Endothelial cell of umbilical vein (primary cell): ENCODE measurements at places on chromosomes 2 and 18. TPM values are rescaled to one million over a fixed set of nuclear protein-coding genes. Genes with fewer than 3 reads are reported as not detected.

Gene ST6GAL2
- not detected in 2 replicates for total RNA-seq

Gene ALK
- not detected in 2 replicates for total RNA-seq

Gene TMBIM1
- total RNA-seq, result 141 and 159 TPM in 2 replicates

Gene KIAA2012
- not detected in 2 replicates for total RNA-seq

- no peak for DNase-seq
- no peaks in the 10 kb centered on the region for H3K27me3 ChIP-seq
- peaks cover 15% of the 10 kb centered on the region for H3K4me1 ChIP-seq
- H3K4me3 ChIP-seq, result no peak overlapping the region
- no peak overlapping the region for H3K27ac ChIP-seq
- no peaks in the 10 kb centered on the region for H3K36me3 ChIP-seq
Measured at GRCh38 chr2:43133708-43134570, 92.5 kb downstream of the ZFP36L2 start.

DNA sequence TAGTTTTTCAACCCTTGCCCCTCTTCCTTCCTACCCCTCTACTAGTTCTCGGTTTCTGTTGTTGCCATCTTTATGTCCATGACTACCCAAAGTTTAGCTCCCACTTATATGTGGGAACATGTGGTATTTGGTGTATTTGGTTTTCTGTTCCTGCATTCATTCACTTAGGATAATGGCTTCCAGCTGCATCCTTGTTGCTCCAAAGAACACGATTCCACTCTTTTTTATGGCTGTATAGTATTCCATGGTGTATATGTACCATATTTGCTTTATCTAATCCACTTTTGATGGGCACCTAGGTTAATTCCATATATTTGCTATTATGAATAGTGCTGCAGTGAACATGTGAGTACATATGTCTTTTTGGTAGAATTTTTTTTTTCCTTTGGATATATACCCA, 20.6 kb upstream of the DSC1 start:
- H3K4me3 ChIP-seq, result no peak overlapping the region
- no peaks in the 10 kb centered on the region for H3K36me3 ChIP-seq
- H3K4me1 ChIP-seq, result no peaks in the 10 kb centered on the region
- no peaks in the 10 kb centered on the region for H3K27me3 ChIP-seq
- H3K27ac ChIP-seq, result no peak overlapping the region

DNA sequence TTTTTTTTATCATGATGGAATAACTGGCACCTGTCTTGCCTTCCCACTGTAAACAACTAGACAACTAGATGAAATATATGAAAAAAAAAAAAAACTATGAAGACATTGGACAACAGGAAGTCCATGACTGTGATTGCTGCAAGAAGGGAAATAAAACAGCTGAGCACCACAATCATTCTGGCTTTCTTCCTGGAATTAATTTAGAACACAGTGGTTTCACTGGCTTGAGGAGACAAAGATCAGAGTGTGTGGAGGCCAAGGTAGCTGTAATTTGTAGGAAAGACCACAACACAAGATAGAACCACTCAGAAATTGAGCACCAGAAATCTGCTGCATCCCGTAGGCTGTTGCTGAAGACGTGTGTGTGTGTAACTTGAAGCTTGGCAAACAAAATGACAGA, 121.1 kb upstream of the PID1 start:
- no peaks in the 10 kb centered on the region for H3K36me3 ChIP-seq
- H3K27ac ChIP-seq, result no peak overlapping the region
- no peak for DNase-seq
- no peak overlapping the region for H3K4me3 ChIP-seq
- no peaks in the 10 kb centered on the region for H3K4me1 ChIP-seq

DNA sequence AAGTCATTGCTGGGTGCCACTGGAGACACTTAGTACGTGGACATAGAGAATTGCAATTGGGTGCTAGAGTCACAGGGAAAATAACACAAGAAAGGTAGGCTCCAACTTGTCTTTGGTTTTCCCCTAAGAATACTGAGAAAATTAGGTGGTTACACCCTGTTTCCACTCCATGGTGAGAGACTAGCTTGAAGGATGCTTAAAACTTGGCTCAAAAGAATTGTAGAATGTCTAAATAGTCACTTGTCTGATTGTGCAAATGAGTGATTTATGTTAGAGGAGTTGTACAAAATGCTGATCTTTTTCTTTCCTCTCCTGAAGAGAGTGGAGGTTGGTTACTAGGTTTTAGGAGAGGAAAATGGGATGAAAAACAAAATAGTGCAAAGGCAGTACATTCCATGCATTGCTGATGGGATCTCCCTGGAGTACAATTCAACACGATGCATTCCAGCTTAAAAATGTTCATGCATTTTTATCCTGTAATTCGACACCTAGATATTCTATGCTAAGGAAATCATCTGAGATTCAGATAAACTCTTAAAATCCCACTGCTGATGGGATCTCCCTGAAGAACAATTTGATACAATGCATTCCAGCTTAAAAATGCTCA, 2.2 kb upstream of the SERPINB12 start:
- no peaks in the 10 kb centered on the region for H3K27me3 ChIP-seq
- H3K4me1 ChIP-seq, result no peaks in the 10 kb centered on the region
- no peaks in the 10 kb centered on the region for H3K36me3 ChIP-seq
- no peak for DNase-seq

- H3K27ac ChIP-seq, result no peak overlapping the region
- H3K36me3 ChIP-seq, result no peaks in the 10 kb centered on the region
- no peak overlapping the region for H3K4me3 ChIP-seq
Measured at GRCh38 chr2:143830476-143830875, 689.4 kb downstream of the ZEB2 start.

- DNase-seq, result peak; percentile 63
- H3K4me1 ChIP-seq, result no peaks in the 10 kb centered on the region
- H3K27ac ChIP-seq, result no peak overlapping the region
- H3K36me3 ChIP-seq, result no peaks in the 10 kb centered on the region
- no peaks in the 10 kb centered on the region for H3K27me3 ChIP-seq
- no peak overlapping the region for H3K4me3 ChIP-seq
Measured at GRCh38 chr2:41267929-41268659, 779.7 kb upstream of the PKDCC start.

- H3K27ac ChIP-seq, result no peak overlapping the region
- no peak for DNase-seq
- no peaks in the 10 kb centered on the region for H3K4me1 ChIP-seq
- H3K27me3 ChIP-seq, result peaks cover 2% of the 10 kb centered on the region
- no peak overlapping the region for H3K4me3 ChIP-seq
Measured at GRCh38 chr2:234110219-234110618, 59.7 kb downstream of the SPP2 start.
